Calu3 (cell line): ENCODE measurements at places on chromosomes 2 and 18. TPM values are rescaled to one million over a fixed set of nuclear protein-coding genes. Genes with fewer than 3 reads are reported as not detected.
A peak's percentile ranks its signal among the peaks of the same experiment; 100 is the strongest.

GRCh38 chr18:33821503-33821902 is 243.5 kb downstream of the ASXL3 start:
- H3K27me3 ChIP-seq, result no peaks in the 10 kb centered on the region
- peak overlapping the region; percentile 34 for H3K4me3 ChIP-seq
- peaks cover 9% of the 10 kb centered on the region for H3K36me3 ChIP-seq
- peak overlapping the region; percentile 88 for H3K27ac ChIP-seq
- no peak for DNase-seq
- H3K4me1 ChIP-seq, result peaks cover 14% of the 10 kb centered on the region

DNA sequence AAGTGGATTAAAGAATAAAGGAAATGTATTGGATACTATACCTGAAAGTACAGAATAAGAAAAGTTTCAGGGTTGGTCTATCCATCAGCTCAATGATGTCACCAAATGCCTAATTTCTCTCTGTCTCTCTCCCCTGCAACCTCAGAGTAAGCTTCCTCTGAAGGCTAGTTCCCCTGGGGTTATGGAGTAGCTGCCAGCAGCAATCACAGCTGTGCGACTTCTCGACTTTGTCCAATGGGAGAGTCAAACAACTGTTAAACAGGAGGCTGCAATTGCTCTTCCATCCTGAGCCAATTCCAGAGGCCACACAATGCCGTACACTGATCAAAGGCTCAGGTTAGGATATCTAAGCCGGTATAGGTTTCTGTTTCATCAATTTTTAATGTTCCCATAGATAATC is 95.3 kb upstream of the FANCL start:
- no peaks in the 10 kb centered on the region for H3K4me1 ChIP-seq
- DNase-seq, result no peak
- no peak overlapping the region for H3K27ac ChIP-seq
- H3K4me3 ChIP-seq, result no peak overlapping the region
- no peaks in the 10 kb centered on the region for H3K36me3 ChIP-seq
- H3K27me3 ChIP-seq, result no peaks in the 10 kb centered on the region

The WNT10A gene
- 2.4 and 3.4 TPM in 2 replicates for total RNA-seq

The CCDC121 gene
- 5.5 and 6.3 TPM in 2 replicates for total RNA-seq

The ONECUT2 gene
- total RNA-seq, result 182 and 209 TPM in 2 replicates

GRCh38 chr18:48866028-48866733 is 84.6 kb downstream of the SMAD7 start:
- H3K4me1 ChIP-seq, result peaks cover 10% of the 10 kb centered on the region
- no peaks in the 10 kb centered on the region for H3K36me3 ChIP-seq
- no peak for DNase-seq

The GALR1 gene
- not detected in 2 replicates for total RNA-seq

The SS18 gene
- 86.6 and 89.9 TPM in 2 replicates for total RNA-seq

DNA sequence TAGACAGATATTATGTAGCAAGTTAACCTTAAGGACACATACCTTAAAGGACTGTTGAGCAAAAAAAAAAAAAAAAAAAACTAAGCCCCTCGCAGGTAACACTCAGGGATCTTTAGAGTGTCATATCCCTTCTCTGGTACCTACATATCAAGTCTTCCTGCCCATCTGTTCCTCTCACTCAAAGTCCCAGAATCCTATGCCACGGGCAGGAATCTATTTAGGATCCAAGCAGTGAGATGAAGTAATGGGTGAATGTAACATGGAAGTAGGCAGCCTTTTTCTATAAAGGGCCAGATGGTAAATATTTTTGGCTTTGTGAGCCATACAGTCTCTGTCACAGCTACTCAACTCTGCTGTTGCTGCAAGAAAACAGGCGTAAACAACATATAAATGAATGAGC is 496.7 kb downstream of the STK39 start:
- H3K4me3 ChIP-seq, result no peak overlapping the region
- H3K27ac ChIP-seq, result no peak overlapping the region
- no peaks in the 10 kb centered on the region for H3K27me3 ChIP-seq
- H3K36me3 ChIP-seq, result no peaks in the 10 kb centered on the region
- no peak for DNase-seq

The CPLX4 gene
- total RNA-seq, result not detected in 2 replicates

GRCh38 chr2:208012449-208012848 is 12.9 kb downstream of the PLEKHM3 start:
- no peak overlapping the region for H3K4me3 ChIP-seq
- no peak overlapping the region for H3K27ac ChIP-seq
- no peaks in the 10 kb centered on the region for H3K36me3 ChIP-seq
- no peaks in the 10 kb centered on the region for H3K27me3 ChIP-seq

DNA sequence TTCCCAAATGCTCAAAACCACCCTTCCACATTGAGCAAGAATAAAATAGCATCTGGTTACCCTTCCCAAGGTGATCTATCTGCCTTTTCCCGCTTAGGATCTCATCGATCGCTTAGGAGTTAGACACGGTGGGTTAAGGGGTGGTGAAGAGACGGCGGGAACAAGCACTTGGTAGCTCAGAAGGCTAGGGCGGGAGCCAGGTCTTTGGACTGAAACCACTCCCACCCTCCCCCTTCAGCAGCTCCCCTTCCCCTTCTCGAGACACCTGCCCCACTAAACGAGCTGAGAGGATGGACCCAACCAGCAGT is 513 bp downstream of the THOC1 start:
- DNase-seq, result no peak
- peak overlapping the region; percentile 99 for H3K4me3 ChIP-seq
- peak overlapping the region; percentile 98 for H3K27ac ChIP-seq
- H3K36me3 ChIP-seq, result peaks cover 31% of the 10 kb centered on the region
- no peaks in the 10 kb centered on the region for H3K27me3 ChIP-seq

The SERPINB4 gene
- 0.76 TPM in 1 of 2 replicates, not detected in the other for total RNA-seq

The HDLBP gene
- 429 and 493 TPM in 2 replicates for total RNA-seq

DNA sequence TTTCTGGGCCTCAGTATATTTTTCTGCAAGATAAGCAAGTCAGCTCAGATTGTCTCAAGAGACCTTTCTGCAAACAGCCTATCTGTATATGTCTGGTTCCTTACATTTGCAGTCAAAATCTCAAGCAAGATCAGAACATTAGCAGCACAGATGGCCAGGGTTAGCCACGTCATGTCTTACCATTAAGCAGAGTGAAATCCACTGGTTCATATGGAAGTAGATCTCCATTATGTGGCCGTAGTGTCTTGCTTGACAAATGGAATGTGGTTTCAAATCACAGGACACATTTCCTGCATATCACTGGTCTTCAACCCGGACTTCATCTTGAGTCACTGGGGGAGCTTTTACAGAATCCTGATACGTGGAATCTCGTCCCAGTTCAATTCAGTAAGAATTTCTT is 500.2 kb downstream of the FBXO15 start:
- H3K36me3 ChIP-seq, result no peaks in the 10 kb centered on the region
- no peak for DNase-seq
- no peaks in the 10 kb centered on the region for H3K27me3 ChIP-seq
- H3K27ac ChIP-seq, result no peak overlapping the region

GRCh38 chr2:3432693-3433338 is 53.3 kb downstream of the TRAPPC12 start:
- no peak for DNase-seq
- H3K4me3 ChIP-seq, result no peak overlapping the region
- H3K27me3 ChIP-seq, result no peaks in the 10 kb centered on the region
- H3K4me1 ChIP-seq, result no peaks in the 10 kb centered on the region

DNA sequence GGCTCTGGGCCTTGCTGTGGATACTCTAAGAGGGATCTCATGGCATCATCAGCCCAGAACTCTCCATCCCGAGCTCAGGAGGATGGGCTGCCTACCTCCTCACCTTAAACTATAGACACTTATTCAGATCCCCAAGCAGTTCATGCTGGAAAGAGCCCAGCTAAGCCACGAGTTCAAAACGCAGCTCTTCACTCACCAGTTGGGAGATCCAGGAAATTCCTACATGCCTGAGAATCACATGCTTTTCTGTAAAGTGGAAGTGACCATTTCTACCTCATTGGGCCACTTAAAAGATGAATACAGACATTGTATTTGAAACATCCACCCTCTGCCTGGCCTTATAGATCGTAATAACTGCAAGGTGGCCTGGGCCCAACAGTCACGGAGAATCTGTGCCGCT is 6.6 kb downstream of the ATOH8 start:
- H3K27ac ChIP-seq, result no peak overlapping the region
- H3K36me3 ChIP-seq, result no peaks in the 10 kb centered on the region
- H3K27me3 ChIP-seq, result peaks cover 60% of the 10 kb centered on the region
- peaks cover 14% of the 10 kb centered on the region for H3K4me1 ChIP-seq
- H3K4me3 ChIP-seq, result no peak overlapping the region

GRCh38 chr2:164044622-164045021 is 308.8 kb upstream of the FIGN start:
- H3K4me3 ChIP-seq, result no peak overlapping the region
- no peak overlapping the region for H3K27ac ChIP-seq
- H3K4me1 ChIP-seq, result no peaks in the 10 kb centered on the region
- H3K36me3 ChIP-seq, result no peaks in the 10 kb centered on the region
- DNase-seq, result no peak

DNA sequence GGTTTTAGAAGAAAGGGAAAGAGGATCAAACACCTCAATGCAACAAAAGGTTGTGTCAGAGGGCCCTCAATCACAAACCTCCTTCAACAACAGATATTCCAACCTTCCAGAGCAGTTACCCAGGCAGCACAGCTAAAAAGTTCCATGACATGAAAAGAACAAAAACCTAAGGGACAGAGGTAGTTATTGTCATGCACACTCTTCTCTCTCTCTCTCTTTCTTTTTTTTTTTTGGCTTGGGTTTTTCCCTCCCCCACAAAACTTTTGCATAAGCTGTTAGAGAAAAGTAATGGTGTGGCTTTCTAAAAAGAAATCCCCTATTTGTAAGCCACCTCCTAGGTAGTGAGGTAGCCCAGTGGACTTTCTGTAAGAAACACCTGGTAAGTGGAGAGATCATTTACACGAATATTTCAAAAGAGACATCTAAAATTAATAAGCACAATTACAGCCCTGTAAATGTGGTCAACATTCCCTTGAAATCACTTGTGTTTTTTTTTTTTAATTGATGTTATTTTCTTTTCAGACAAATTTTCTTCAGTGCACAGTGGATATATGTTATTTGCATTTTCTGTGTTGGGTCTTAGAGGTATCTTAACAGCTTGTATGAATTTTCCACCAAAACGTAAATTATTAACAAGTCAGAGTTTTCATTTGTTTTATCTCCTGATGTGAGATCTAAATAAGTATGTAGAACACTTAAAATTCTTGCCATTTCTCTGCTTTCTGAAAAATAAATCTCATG is 48.4 kb downstream of the ZEB2 start:
- no peaks in the 10 kb centered on the region for H3K4me1 ChIP-seq
- no peak overlapping the region for H3K27ac ChIP-seq
- no peak for DNase-seq
- H3K27me3 ChIP-seq, result no peaks in the 10 kb centered on the region
- H3K4me3 ChIP-seq, result no peak overlapping the region

The ANKRD30BL gene
- total RNA-seq, result not detected in 2 replicates

- H3K27ac ChIP-seq, result peak overlapping the region; percentile 98
- peaks cover 63% of the 10 kb centered on the region for H3K36me3 ChIP-seq
- peak overlapping the region; percentile 63 for H3K4me3 ChIP-seq
- DNase-seq, result no peak
Measured at GRCh38 chr18:3624546-3624934, 174.6 kb downstream of the TGIF1 start.

DNA sequence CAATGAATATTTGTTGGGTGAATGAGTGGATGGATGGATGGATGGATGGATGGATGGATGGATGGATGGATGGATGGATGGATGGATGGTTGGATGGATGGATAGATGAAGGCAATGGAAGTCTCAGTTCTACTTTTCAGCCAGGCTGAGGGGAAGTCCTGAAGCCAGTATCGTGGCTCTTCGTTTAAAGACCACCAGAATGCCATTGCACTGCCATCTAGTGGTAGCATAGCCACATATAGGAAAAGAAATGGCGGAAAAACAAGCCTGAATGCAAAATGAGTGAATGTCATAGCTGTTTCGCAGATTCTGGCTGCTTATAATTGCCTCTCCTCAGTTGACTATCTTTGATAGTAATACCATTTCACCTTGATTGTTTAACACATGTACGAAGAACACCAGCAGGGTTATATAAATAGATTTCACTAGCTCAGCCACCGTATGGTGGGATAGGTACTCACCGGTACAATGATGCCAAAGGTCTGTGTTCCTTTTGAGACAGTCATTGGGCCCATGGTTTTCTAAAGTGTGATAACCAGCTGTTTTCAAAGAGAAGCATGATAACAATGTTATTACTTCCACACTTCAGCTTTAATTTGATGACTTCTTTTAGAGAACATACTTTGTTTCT is 62.3 kb upstream of the GREB1L start:
- H3K36me3 ChIP-seq, result no peaks in the 10 kb centered on the region
- peaks cover 13% of the 10 kb centered on the region for H3K27me3 ChIP-seq
- peaks cover 10% of the 10 kb centered on the region for H3K4me1 ChIP-seq

The AQP12B gene
- not detected in 2 replicates for total RNA-seq

The MARCO gene
- not detected in 2 replicates for total RNA-seq

The B4GALT6 gene
- 11.1 and 22.0 TPM in 2 replicates for total RNA-seq

The CHST9 gene
- 50.4 and 56.9 TPM in 2 replicates for total RNA-seq

- H3K4me3 ChIP-seq, result no peak overlapping the region
- no peaks in the 10 kb centered on the region for H3K4me1 ChIP-seq
Measured at GRCh38 chr2:7012141-7012764, 95.0 kb downstream of the RNF144A start.

The CRYGD gene
- total RNA-seq, result not detected in 2 replicates

- peaks cover 18% of the 10 kb centered on the region for H3K27me3 ChIP-seq
- no peak overlapping the region for H3K27ac ChIP-seq
- H3K4me3 ChIP-seq, result no peak overlapping the region
- H3K36me3 ChIP-seq, result no peaks in the 10 kb centered on the region
- peaks cover 14% of the 10 kb centered on the region for H3K4me1 ChIP-seq
- DNase-seq, result no peak
Measured at GRCh38 chr2:109538546-109538945, 75.2 kb downstream of the SEPTIN10 start.

DNA sequence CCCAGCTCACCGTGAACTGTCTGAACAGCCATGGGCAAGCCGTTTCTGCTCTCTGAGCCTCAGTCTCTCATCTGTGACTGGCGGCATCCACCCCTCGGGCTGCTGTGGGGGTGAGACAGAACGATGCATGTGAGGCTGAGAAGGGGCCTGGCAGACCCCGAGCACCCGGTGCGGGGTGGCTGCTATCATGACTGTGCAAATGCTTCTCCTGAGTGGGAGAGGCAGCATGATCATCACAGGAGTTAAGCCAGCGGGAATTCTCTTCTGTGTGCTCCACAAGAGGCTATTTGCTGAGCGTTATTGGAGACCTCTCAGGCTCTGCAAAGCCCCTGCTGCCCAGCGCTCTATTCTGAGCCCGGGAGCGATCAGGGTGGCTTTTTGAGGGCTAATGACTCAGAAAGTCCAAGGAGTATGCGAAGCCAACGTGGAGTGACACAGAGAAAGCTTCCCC is 45.8 kb upstream of the ID2 start:
- H3K27ac ChIP-seq, result no peak overlapping the region
- peaks cover 11% of the 10 kb centered on the region for H3K36me3 ChIP-seq
- no peak overlapping the region for H3K4me3 ChIP-seq
- peaks cover 47% of the 10 kb centered on the region for H3K4me1 ChIP-seq
- no peak for DNase-seq

- no peak overlapping the region for H3K4me3 ChIP-seq
- no peaks in the 10 kb centered on the region for H3K4me1 ChIP-seq
- H3K27ac ChIP-seq, result no peak overlapping the region
- H3K27me3 ChIP-seq, result peaks cover 61% of the 10 kb centered on the region
Measured at GRCh38 chr2:30677231-30677630, 130.0 kb downstream of the CAPN13 start.

- DNase-seq, result no peak
- no peaks in the 10 kb centered on the region for H3K36me3 ChIP-seq
- H3K27me3 ChIP-seq, result no peaks in the 10 kb centered on the region
- H3K27ac ChIP-seq, result no peak overlapping the region
Measured at GRCh38 chr2:236298924-236299475, 34.8 kb upstream of the ASB18 start.
